Naive thymus-derived CD8-positive, alpha-beta T cell (primary cell): ENCODE measurements at places on chromosomes 7 and 10. TPM values are rescaled to one million over a fixed set of nuclear protein-coding genes. Genes with fewer than 3 reads are reported as not detected.

LOXL4 gene
- polyA plus RNA-seq, result not detected

DNA sequence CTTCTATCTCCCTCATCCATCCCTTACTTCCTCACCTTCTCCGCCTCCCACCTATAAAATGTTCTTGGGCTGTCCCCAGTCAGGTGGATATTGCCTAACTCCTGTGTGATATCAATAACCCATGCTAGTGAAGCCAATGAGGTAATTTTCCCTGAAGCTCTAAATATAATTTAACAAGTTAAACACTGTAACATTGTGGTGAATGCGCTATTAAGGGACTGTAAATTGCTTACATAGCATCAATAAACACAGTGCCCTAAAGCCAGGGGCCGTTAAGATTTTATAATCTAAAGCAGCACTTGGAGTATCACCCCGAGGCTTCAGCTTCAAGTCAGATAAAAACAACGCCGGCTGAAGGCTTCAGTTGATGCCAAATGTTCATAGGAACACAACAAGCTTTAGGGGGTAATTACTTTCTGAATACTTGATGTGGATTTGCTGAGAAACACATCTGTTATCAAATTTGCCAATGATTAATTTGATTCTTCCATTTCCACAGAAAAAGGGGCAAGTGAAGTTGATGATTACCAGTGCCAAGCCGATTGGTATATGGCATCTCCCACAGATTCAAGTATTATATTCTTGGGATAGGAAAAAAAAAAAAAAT lies 138.4 kb downstream of the CREB5 start:
- H3K4me1 ChIP-seq, result no peaks in the 10 kb centered on the region
- DNase-seq, result no peak
- peaks cover 6% of the 10 kb centered on the region for H3K36me3 ChIP-seq

DNA sequence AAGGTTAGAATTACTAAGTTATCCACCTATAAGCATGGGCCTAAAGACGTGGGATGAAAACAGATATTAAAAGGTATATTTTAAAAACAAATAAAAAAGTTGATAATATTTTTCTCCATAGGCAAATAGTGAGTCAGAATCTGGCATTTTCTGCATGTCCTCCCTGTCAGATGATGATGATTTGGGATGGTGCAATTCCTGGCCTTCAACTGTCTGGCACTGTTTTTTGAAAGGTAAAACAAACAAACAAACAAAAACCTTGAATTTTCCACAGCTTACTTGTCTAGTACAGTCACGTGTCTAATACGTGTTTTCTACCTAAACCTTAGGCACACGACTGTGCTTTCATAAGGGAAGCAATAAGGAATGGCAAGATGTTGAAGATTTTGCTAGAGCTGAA lies 17.4 kb downstream of the HBP1 start:
- peaks cover 92% of the 10 kb centered on the region for H3K36me3 ChIP-seq
- no peak overlapping the region for H3K27ac ChIP-seq
- peaks cover 44% of the 10 kb centered on the region for H3K4me1 ChIP-seq
- no peak for DNase-seq

GJD4 gene
- not detected for polyA plus RNA-seq

DNA sequence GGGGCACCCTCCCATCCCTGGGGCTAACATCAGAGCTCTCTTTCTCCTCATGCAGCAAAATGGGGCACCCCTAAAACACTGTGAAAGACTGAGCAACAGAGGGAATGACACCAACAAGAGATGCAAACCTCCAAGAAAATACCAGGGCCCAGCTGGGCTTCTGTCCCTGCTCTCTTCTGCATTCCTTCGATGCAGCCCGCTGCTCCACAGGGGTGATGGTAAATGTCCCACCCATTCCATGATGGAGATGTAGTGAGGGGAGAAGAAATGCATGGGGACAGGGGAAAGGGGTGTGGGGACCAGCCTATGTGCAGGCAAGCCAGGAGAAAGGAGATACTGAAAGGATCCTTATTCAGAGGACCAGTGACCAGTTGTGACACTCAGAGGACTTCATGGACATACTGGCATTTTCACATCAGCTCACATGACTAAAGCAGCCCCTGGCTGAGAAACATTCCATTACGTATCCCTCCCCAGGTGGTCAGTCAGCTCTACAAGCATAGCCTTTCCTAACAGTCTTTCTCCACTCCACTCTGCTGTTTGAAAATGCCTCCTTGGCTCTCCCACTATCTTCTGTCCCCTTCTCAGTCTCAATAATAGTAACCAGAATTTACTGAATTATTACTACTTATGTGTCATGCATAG lies 13.3 kb downstream of the SORBS1 start:
- no peak overlapping the region for H3K27ac ChIP-seq
- no peak overlapping the region for H3K4me3 ChIP-seq
- H3K27me3 ChIP-seq, result peaks cover 4% of the 10 kb centered on the region
- no peaks in the 10 kb centered on the region for H3K4me1 ChIP-seq
- DNase-seq, result no peak
